Stimulated activated naive CD8-positive, alpha-beta T cell treated with anti-CD3 and anti-CD28 coated beads, Interleukin-15, Interleukin-2, amounts not matched to agents 100 U/mL and 50 U/mL, for 24 hours (primary cell): ENCODE measurements at places on chromosomes 1 and 21.
A peak's percentile ranks its signal among the peaks of the same experiment; 100 is the strongest.

GRCh38 chr1:112855152-112855828 lies 100.7 kb downstream of the SLC16A1 start:
- no peak for DNase-seq

GRCh38 chr1:161725908-161726472 lies 4.6 kb downstream of the FCRLB start:
- DNase-seq, result peak; percentile 46

- no peak for DNase-seq
These were observed 683.0 kb downstream of the MATN1 start for GRCh38 chr1:30040081-30041019.

- DNase-seq, result no peak
These were observed 670 bp downstream of the ST3GAL3 start for GRCh38 chr1:43708002-43708410.

DNA sequence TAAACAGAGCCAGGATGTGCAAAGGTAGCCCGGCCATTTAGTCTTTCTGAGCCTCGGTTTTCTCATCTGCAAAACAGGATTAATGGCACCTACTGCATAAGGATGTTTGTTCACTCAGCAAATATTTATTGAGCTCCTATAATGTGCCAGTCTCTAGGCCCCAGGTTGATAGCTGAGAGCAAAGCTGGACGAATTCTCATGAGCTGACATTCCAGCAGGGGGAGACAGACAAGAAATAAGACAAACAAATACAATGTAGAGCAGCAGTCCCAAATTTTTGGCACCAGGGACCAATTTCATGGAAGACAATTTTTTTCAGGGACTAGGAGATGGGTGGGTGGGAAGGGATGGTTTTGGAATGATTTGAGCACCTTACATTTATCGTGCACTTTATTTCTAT lies 74.3 kb upstream of the PAX7 start:
- no peak for DNase-seq

- no peak for DNase-seq
These were observed 93.6 kb downstream of the DYRK1A start for GRCh38 chr21:37460196-37460595.

DNA sequence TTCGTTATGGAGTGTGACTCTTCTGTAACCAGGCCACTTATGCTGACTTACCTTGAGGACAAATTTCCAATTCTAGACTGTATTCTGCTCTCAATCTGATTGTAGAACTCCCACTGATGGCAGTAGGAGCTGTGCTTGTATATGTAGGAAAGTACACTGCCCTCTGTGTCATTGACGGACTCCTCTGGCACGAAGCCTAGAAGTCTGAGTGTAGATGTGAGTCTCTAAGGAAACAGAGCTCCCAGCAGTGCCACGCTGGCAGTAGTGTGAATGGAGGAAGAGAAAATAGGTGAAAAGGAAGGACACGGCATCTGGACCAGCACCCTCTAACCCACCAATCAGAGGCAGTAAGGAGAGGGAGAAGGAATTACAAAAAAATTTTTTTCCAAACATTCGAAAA lies 130.4 kb upstream of the ADGRL2 start:
- no peak for DNase-seq

DNA sequence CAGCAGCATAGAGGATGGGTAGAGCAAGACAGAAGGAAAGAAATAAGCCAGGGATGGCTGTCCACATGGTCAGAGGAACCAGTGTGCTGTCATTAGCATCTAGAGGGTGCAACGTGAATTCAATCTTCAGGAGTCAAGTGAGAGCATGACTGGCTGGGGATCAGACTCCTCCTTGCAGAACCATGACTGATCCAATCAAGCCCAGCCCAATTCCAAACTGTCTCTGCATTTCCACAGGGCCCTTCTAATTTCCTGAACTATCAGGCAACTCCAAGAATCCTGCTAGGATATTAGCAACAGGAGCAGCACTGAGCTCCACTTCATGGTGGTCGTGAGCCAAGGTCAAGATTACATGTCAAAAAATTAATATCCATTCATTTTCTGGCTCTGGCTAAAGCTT lies 166.8 kb upstream of the CAMK1G start:
- no peak for DNase-seq

- DNase-seq, result no peak
These were observed 135.8 kb downstream of the SYF2 start for GRCh38 chr1:25096307-25097150.

DNA sequence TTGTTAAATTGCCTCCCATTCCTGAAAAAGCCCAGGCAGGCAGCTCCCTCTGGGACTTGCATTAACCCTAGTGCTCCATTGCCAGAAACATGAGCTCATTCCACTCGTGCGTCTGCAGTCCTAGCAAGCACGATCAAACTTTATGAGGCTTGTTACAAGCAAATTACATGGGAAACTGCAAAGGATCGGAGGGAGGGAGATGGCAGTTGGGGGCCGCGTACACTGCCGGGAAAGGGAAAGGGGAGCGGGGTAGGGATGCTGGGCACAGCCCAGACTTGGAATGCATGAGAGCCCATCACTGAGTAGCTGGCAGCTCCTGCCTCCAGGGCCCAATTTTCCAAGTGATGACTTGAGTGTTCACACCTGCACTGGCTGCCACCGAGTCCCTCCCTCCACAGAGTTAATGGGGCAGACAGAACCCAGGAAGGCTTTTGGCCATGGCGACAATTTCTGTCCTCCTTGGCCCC lies 169.9 kb downstream of the BRINP2 start:
- no peak for DNase-seq

GRCh38 chr1:61322769-61323168 lies 240.4 kb downstream of the NFIA start:
- DNase-seq, result no peak

GRCh38 chr1:159598196-159598595 lies 10.6 kb downstream of the APCS start:
- DNase-seq, result no peak

- DNase-seq, result no peak
These were observed 27.8 kb downstream of the HSPG2 start for GRCh38 chr1:21909286-21909759.

- DNase-seq, result no peak
These were observed 275.2 kb upstream of the C1orf105 start for GRCh38 chr1:172145231-172145651.
